ENCODE measurements at places on chromosomes 6 and 20. TPM values are rescaled to one million over a fixed set of nuclear protein-coding genes. Genes with fewer than 3 reads are reported as not detected.

GRCh38 chr6:127592964-127593363, 16.0 kb downstream of the C6orf58 start:
- no peak for DNase-seq

GRCh38 chr6:12291071-12291838, 1.1 kb downstream of the EDN1 start:
- DNase-seq = no peak

- DNase-seq = peak; percentile 75
Observed at GRCh38 chr6:14037402-14038277, 79.9 kb upstream of the CD83 start.

- DNase-seq = peak; percentile 60
Observed at GRCh38 chr6:88586371-88587149, 376.9 kb downstream of the RNGTT start.

- no peak for DNase-seq
Observed at GRCh38 chr20:24866008-24866407, 83.1 kb upstream of the CST7 start.

DNA sequence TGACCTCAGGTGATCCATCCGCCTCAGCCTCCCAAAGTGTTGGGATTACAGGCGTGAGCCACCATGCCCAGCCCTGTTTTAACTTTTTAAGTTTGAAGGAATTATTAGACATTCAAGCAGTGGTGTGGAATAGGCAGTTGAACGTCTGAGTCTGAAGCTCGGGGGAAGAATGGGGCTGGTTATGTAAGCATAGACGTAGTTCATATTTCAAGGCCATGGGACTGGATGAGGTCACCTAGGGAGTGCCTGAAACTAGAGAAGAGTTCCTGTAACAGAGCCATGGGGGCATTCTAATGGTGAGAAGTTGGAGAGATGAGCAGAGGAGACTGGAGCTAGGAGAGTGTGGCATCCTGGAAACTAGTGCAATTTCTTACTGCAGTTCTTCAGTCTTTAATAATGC, 6.4 kb downstream of the CDKAL1 start:
- DNase-seq = peak; percentile 51

DNA sequence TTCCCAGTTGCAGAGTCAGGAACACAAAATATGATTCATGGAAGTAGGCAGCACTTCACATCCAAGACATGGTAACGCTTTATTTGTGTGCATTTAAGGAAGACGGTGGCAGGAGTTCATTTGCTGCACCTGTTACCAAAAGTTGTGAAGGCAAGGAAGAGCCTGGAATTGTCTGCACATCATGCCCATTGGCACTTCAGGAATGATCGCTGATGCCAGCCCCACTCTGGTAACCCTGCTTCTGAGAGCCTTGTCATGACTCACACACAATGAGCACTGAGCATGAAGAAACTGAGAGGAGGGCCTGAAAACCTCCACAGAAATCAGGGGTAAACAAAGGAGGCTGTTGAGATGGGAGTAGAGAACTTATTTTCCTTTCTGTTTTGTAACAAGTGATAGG, 181.1 kb downstream of the RPS12 start:
- DNase-seq = no peak

GRCh38 chr6:119353696-119354095, 4.1 kb upstream of the MAN1A1 start:
- no peak for DNase-seq

GRCh38 chr6:119313937-119314884, 35.4 kb downstream of the MAN1A1 start:
- DNase-seq = no peak

- DNase-seq = peak; percentile 20
Observed at GRCh38 chr6:132068766-132069165, 117.6 kb upstream of the CCN2 start.

- peak; percentile 12 for DNase-seq
Observed at GRCh38 chr6:160388922-160389321, 40.7 kb downstream of the SLC22A3 start.

GRCh38 chr6:81857812-81858211, 105.3 kb upstream of the TENT5A start:
- peak; percentile 32 for DNase-seq

DNA sequence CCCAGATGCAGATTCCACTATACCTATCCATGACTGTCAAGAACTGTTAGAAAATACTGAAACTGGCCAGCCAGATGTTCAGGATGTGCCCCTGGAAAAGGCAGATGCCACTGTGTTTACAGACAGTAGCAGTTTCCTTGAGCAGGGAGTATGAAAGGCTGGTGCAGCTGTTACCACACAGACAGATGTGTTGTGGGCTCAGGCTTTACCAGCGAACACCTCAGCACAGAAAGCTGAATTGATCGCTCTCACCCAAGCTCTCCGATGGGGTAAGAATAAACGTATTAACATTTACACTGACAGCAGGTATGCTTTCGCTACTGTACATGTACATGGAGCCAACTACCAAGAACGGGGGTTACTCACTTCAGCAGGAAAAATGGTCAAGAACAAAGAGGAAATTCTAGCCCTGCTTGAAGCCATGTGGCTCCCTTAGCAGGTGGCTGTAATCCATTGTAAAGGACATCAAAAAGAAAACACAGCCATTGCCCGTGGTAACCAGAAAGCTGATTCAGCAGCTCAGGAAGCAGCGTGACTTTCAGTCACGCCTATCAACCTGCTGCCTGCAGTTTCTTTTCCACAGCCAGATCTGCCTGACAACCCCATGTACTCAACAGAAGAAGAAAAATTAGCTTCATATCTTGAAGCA, 459.7 kb upstream of the HTR1E start:
- no peak for DNase-seq

DNA sequence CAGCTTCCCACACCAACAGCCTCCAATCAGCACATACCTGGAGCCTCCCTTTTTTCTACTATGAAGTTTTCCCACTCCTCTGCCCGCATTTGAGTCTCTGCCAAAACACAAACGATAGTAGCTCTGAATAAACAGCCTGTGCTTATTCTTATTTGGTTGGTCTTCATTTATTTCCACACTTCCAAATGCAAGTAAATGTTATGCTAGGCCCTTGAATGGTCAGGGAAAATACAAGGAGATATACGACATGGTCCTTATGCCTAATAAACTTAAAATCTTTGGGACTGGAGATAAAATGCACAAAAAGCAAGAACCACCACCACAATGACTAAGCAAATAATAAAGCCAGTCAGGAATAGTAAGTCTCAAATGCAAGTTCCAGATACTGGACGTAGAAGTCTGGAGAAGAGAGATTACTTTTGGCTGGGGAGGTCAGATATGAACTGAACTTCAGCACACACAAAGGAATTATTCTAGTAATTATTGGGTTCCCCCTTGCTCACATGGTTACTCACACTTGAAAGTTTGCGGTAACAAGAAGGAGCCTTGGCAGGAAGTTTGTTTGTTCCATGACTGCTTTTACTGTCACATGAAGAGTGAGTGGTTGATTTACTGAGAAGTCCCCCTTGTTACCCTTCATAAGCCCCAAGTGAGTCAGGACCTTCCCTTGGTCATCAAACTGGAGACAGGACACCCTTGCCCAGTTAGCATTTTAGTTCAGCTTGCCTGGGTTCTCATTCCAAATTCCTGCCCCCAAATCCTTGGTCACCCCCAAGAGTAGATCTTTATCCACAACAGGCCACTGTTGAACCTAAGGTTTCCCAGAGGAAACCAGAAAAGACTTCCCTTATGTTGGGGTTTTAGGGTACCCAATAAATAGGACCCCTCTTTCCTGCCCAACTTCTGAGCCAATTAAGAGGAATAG, 511.2 kb upstream of the JARID2 start:
- DNase-seq = peak; percentile 91

- DNase-seq = no peak
Observed at GRCh38 chr6:62528894-62529526, 243.0 kb upstream of the KHDRBS2 start.

DNA sequence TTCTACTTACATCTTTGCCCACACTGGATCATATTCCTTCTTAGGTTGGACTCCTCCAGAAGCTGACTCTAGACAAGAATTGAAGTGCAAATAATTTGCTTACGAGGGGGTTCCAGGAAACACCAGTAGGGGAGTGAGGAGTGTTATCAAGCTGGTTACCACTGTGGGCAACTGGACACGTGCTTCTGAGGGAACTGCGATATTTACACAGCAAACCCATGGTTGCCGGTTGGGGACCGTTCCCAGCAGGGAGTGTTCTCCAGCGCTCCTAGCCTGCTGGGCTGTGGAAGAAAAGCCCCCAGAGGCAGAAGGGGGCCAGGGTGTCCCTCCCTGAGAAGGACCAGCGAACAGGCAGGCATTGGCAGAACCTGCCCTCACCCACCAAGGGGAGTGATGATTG, 21.7 kb downstream of the MDFI start:
- no peak for DNase-seq

- no peak for DNase-seq
Observed at GRCh38 chr6:164258421-164258820, 843.9 kb downstream of the QKI start.

GRCh38 chr6:130872250-130873095, 45.3 kb downstream of the SMLR1 start:
- DNase-seq = peak; percentile 69

GRCh38 chr20:40336533-40336932, 352.5 kb downstream of the MAFB start:
- no peak for DNase-seq

GRCh38 chr6:22448291-22448711, 121.1 kb upstream of the HDGFL1 start:
- peak; percentile 58 for DNase-seq

GRCh38 chr20:845941-846893, 12.7 kb downstream of the FAM110A start:
- no peak for DNase-seq

- DNase-seq = no peak
Observed at GRCh38 chr6:40852779-40853373, 186.1 kb downstream of the UNC5CL start.

DNA sequence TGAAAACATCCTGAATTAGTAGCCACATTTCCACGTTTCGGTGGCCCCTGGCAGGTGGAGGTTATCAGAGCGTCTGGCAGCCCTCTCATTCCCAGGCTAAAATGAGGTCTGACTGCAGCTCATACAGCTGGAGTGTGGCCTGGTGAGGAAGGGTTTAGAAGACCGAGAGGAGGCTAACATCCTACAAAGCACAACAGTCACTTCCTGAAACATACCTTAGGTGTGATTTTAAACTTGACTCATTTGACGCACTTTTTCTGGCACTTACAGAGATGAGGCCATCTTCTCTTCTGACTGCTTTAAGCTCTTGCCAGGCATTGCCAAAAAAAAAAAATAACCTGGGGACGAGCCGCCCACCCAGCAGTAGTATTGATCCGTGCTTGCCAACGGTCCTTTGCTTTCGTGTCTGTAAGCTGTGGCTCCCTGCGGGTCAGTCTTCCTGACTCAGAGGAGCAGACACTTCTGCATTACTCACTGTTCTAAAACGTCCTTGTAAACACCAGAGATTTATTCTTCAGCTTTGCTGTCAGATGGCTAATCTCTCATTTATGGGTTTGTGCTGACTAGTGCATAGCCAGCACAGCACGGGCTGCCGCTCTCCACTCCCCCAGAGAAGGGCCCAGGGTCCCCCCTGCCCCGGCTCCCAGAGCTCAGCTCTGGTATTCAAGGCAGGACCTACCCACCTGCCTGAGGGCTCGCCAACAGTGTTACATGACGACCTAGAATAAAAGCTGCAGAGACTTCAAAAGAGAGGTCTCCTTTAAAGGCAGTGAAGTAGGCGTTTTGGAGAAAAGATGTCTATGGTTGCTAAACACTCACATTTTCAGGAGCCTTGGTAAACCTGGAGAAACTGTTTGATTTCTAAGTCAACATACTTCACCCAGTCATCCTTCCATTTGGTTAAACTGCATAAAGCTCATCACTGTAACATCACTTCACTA, 78.5 kb upstream of the FRMD1 start:
- peak; percentile 72 for DNase-seq

- DNase-seq = no peak
Observed at GRCh38 chr6:151280859-151281258, 41.1 kb downstream of the AKAP12 start.

DNA sequence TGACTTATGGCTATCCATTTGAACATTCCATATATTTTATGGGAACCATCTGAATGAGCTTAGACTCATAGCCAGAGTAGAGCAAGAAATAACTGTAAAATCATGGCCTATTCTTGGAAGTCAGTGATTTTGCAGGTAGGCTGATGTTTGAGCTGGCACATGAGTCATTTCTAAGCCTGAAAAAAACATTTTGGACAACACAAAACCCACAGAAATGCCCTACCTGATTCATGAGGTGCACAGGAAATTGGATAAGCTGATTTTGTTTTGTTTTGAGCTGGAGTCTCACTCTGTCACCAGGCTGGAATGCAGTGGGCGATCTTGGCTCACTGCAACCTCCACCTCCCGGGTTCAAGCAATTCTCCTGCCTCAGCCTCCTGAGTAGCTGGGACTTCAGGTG, 443.0 kb downstream of the PKHD1 start:
- DNase-seq = no peak

PLA2G7 gene
- not detected for total RNA-seq

SLC22A16 gene
- total RNA-seq = not detected

TTBK1 gene
- total RNA-seq = not detected

ISM1 gene
- not detected for total RNA-seq

MANEA gene
- 24.9 TPM for total RNA-seq

MOG gene
- not detected for total RNA-seq

BMP5 gene
- not detected for total RNA-seq

UBE2J1 gene
- 23.1 TPM for total RNA-seq

TNXB gene
- total RNA-seq = 315 TPM

CTSA gene
- 166 TPM for total RNA-seq

COL10A1 gene
- total RNA-seq = not detected

GPR63 gene
- 0.27 TPM for total RNA-seq

SLC17A3 gene
- total RNA-seq = 1.1 TPM

WASF1 gene
- total RNA-seq = 11.7 TPM

FOXF2 gene
- 0.25 TPM for total RNA-seq

IDH3B gene
- 64.3 TPM for total RNA-seq

Data from fibroblast of the aortic adventitia (primary cell).